Left colon (tissue), 2 donors: ENCODE measurements at places on chromosomes 6 and 20. TPM values are rescaled to one million over a fixed set of nuclear protein-coding genes. Genes with fewer than 3 reads are reported as not detected.

The E2F3 gene
- 9.1 TPM for total RNA-seq

The CGA gene
- total RNA-seq: not detected

The KCNK16 gene
- not detected for total RNA-seq

The C20orf204 gene
- 1.7 TPM for total RNA-seq

The HECA gene
- total RNA-seq: 42.1 TPM

The HDGFL1 gene
- not detected for total RNA-seq

The GPR6 gene
- not detected for total RNA-seq

The ATP6V1G2 gene
- total RNA-seq: 0.58 TPM

The MROH8 gene
- total RNA-seq: 1.9 TPM

The NRSN1 gene
- total RNA-seq: 0.45 TPM

The TNFRSF6B gene
- not detected for total RNA-seq

The TNXB gene
- total RNA-seq: 35.9 TPM

The MCM9 gene
- total RNA-seq: 16.2 TPM

The CRISP2 gene
- not detected for total RNA-seq

The IL17A gene
- total RNA-seq: not detected

The PAK5 gene
- total RNA-seq: not detected

- DNase-seq: no peak
These were observed 111.0 kb upstream of the TMEM170B start for GRCh38 chr6:11426571-11426970.

- no peak for DNase-seq
These were observed 2.9 kb downstream of the RIPOR3 start for GRCh38 chr20:50688256-50688975.

DNA sequence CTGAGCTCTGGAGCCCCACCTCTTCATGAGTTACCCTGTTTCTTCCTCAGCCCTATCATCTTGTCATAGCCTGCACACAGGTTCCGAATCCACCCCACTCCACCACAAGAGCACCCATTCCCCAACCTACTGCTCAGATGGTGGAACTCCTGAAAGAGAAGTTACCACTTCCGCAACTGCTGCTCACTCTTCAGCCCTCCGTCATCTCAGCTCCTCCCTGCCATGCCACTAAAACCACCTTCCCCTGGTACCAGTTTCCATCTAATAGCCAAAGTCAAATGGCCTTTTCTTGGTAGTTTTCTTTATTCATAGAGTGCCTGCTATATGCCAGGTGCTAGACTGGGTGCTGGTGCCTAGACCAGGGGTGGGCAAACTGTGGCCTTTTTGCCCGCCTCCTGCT is 3.9 kb downstream of the RAB22A start:
- no peak for DNase-seq

GRCh38 chr6:14927398-14927797 is 318.5 kb upstream of the JARID2 start:
- DNase-seq: no peak

GRCh38 chr20:21521596-21522480 is 8.0 kb upstream of the NKX2-2 start:
- DNase-seq: no peak

GRCh38 chr6:113857556-113858479 is 673 bp downstream of the MARCKS start:
- peak; percentile 62 for DNase-seq

- DNase-seq: no peak
These were observed 46.5 kb downstream of the RRBP1 start for GRCh38 chr20:17635332-17636244.

DNA sequence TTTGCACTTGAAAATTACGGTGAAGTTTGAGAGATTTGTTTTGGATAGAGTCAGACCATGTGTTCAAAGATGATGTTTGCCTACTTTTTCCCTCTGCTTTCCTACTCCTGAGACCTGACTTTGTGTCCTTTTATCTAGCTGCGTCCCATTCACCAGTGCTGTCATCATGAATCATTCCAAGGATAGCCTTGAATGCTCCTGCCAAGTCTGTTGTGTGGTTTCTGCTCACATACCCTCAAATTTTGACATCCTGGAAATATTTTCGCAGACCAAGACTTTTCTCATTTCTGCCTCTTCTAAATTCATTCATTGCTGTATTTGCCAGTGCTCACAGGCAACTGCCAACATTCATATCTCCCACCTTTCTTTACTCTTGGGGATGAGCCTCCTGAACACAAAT is 175.9 kb upstream of the SCGN start:
- no peak for DNase-seq

DNA sequence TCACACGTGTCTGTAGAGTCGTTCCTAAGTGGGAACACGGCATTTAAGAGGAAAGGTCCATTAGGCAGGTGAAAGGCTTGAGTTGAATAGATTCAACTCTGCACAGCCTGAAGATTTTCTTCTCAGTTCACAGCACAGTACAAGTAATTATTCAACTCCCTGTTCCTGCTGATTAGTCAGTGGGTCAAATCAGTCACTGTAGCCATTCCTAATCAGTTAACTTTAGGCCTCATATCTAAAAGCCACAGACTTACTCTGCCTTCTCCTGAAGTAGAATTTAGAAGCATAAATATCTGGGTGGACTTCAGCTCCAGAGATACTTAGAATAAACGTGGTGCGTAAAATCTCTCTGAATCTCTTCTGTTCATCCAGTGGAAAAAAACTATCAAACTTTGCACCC is 872.4 kb downstream of the C6orf118 start:
- no peak for DNase-seq

GRCh38 chr6:43635387-43636307 is at the start of gene MAD2L1BP:
TSS of gene MAD2L1BP (plus strand) at chr6:43635840. CDS start at chr6:43635876, 36 bp downstream.
- peak; percentile 93 for DNase-seq

GRCh38 chr6:156559162-156559690 is 218.0 kb upstream of the ARID1B start:
- no peak for DNase-seq

- DNase-seq: no peak
These were observed 213.7 kb upstream of the SGK1 start for GRCh38 chr6:134531611-134532010.

DNA sequence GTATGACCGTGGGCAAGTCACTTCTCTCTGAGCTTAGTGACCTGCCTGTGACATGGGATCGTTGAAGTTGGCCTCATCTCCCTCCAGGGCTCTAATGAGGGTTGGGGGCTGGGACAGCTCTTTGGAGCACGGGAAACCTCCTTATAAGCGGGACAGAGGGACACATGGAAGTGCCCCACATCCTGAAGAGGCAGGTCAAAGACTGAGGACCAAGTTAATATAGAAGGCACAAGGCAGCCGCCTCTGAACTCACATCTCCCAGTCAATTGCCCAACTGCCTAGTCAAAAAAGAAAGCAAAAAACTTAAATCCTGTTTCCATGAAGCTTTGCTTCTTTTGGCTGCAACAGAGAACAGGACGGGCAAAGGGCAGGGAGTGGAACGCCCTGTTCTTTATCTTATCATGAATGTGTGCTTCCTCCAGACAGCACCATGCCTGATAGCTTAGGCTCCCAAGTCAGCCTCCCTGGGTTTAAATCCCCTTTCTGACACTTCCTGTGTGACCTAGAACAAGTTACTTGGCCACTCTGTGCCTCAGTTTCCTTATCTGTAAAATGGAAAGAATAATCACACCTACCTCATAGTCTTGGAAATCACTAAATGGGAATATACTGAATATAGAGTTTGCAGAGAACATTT is 27.1 kb downstream of the LBP start:
- DNase-seq: no peak

GRCh38 chr6:53898026-53898795 is 103.4 kb downstream of the LRRC1 start:
- DNase-seq: no peak

DNA sequence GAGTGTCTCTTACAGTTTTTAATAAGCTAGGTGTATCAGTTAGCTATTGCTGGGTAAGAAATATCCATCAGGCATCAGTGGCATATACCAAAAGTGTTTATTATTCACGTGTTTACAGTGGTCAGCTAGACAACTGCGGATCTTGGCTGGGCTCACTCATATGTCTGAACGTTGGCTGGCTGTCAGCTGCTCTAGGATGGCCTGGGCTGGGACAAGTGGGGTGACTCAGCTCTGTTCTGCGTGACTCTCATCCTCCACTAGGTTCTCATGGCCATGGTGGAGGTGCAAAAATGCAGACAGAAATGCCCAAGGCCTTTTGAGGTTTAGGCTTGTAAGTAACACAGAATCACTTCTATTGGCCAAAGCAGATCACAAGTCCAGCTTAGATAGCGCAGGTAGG is 22.0 kb downstream of the ZNF341 start:
- no peak for DNase-seq

DNA sequence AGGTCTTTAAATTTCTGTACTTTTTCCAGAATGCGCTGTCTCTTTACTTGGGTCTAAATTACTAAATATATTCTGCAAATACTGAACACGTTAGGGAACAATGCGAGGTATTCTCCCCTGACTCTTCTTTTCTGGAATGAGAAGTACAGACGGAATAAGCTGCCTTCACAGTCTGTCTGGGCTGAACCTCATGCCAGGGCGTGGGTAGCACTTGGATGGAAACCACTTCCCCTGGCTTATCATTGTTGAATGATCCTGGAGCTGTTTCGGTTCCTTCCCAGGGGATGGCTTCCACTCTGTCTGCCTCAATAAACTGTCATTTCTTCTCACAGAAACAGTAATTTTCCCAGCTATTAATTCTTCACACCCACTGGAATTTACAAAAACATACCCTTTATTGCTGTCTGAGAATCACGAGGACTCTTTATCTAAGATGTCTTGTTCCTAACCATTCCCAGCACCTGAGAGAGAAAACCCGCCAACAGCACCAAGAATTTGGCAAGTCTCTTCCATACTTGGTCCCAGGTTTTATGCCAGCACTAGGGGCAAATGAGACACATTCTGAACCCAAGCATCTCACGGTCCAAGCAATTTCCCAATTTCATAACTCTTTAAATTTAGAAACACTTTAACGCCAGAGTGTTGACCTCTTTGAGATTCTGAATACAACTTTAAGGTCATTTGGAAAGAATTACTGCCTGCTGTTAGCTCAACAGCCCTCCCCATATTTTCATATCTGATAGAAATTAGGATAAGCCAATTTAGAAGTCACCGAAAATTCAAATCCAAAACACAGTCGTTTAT is 43.2 kb upstream of the ADGRF5 start:
- no peak for DNase-seq

DNA sequence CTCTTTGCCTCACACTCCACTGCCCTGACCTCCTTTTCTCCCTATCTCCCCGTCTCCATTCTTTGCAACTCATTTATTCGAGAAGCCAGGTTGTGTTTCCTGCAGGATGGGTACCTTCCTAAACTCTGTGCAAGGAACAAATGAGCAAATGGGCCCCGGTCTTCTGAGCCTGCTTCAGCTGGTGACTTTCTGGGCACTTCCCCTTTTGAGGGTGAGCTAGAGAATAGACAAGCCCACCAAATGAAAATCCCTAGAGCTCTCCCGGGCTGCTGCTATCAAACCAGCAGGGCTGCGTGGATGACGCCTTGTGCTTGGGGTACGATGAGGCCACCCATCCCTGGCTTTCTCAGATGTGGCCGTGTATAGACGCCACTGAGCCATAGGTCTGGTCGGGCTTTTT is 91.0 kb upstream of the FOXA2 start:
- DNase-seq: no peak

- peak; percentile 39 for DNase-seq
These were observed 28.7 kb downstream of the PTPRK start for GRCh38 chr6:128491610-128492206.

GRCh38 chr20:59644371-59644939 is 40.1 kb downstream of the PHACTR3 start:
- DNase-seq: no peak

- no peak for DNase-seq
These were observed 365.7 kb downstream of the MAFB start for GRCh38 chr20:40323361-40323794.

GRCh38 chr6:154057098-154057497 is 18.1 kb downstream of the OPRM1 start:
- no peak for DNase-seq
